Stomach (tissue), 19 donors: ENCODE measurements at places on chromosomes 7 and 10. TPM values are rescaled to one million over a fixed set of nuclear protein-coding genes. Genes with fewer than 3 reads are reported as not detected.

Gene SLC35G1
- total RNA-seq: 7.4 TPM

Gene CNTNAP2
- 0.45 TPM for total RNA-seq

Gene SGPL1
- total RNA-seq: 65.5 TPM

Gene FZD8
- 13.8 TPM for total RNA-seq

Gene PAX4
- total RNA-seq: not detected

GRCh38 chr10:95181726-95182125 is 12.3 kb upstream of the ACSM6 start:
- H3K4me3 ChIP-seq: no peak overlapping the region
- no peaks in the 10 kb centered on the region for H3K27me3 ChIP-seq
- H3K27ac ChIP-seq: no peak overlapping the region
- peaks cover 30% of the 10 kb centered on the region for H3K4me1 ChIP-seq
- peak; percentile 54 for DNase-seq

- H3K36me3 ChIP-seq: no peaks in the 10 kb centered on the region
- H3K27me3 ChIP-seq: no peaks in the 10 kb centered on the region
- H3K27ac ChIP-seq: peak overlapping the region; percentile 100
- no peak for DNase-seq
- H3K4me3 ChIP-seq: peak overlapping the region; percentile 78
Observed at GRCh38 chr7:39952374-39952773, 2.3 kb downstream of the CDK13 start.

GRCh38 chr7:30931161-30931928 is 19.7 kb downstream of the AQP1 start:
- no peak overlapping the region for H3K27ac ChIP-seq
- H3K4me3 ChIP-seq: no peak overlapping the region
- H3K4me1 ChIP-seq: no peaks in the 10 kb centered on the region
- no peaks in the 10 kb centered on the region for H3K36me3 ChIP-seq

GRCh38 chr7:29794959-29795629 is 11.2 kb upstream of the WIPF3 start:
- H3K4me1 ChIP-seq: no peaks in the 10 kb centered on the region
- no peaks in the 10 kb centered on the region for H3K36me3 ChIP-seq
- no peak overlapping the region for H3K4me3 ChIP-seq
- DNase-seq: no peak
- H3K27me3 ChIP-seq: no peaks in the 10 kb centered on the region

GRCh38 chr10:89853781-89854191 is 152.4 kb downstream of the KIF20B start:
- DNase-seq: peak; percentile 26
- no peaks in the 10 kb centered on the region for H3K27me3 ChIP-seq
- H3K27ac ChIP-seq: no peak overlapping the region
- no peak overlapping the region for H3K4me3 ChIP-seq
- H3K36me3 ChIP-seq: no peaks in the 10 kb centered on the region
- H3K4me1 ChIP-seq: no peaks in the 10 kb centered on the region

GRCh38 chr10:47190301-47190700 is 109.7 kb upstream of the GDF10 start:
- no peaks in the 10 kb centered on the region for H3K4me1 ChIP-seq
- H3K27ac ChIP-seq: no peak overlapping the region
- no peaks in the 10 kb centered on the region for H3K27me3 ChIP-seq
- no peaks in the 10 kb centered on the region for H3K36me3 ChIP-seq
- no peak overlapping the region for H3K4me3 ChIP-seq
- DNase-seq: no peak

DNA sequence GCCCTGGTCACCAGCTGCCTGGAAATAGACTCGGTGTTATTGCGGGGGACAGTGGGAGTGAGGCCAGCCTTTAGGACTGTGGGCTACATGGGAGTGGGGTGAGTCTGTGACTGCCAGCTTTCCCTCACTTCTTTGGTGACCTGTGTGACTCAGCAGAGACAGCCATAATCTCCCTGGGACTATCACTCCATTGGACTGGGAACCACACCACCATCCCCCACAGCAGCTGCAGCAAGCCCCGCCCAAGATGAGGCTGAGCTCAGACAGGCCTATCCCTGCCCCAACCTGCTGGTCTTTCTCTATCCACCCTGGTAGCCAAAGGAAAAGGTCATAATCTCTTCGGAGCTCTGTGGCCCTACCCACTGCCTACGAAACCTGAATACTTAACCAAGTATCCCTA is 263.2 kb downstream of the FZD1 start:
- no peak overlapping the region for H3K27ac ChIP-seq
- no peaks in the 10 kb centered on the region for H3K36me3 ChIP-seq
- no peaks in the 10 kb centered on the region for H3K4me1 ChIP-seq
- H3K27me3 ChIP-seq: no peaks in the 10 kb centered on the region
- DNase-seq: no peak
- no peak overlapping the region for H3K4me3 ChIP-seq

DNA sequence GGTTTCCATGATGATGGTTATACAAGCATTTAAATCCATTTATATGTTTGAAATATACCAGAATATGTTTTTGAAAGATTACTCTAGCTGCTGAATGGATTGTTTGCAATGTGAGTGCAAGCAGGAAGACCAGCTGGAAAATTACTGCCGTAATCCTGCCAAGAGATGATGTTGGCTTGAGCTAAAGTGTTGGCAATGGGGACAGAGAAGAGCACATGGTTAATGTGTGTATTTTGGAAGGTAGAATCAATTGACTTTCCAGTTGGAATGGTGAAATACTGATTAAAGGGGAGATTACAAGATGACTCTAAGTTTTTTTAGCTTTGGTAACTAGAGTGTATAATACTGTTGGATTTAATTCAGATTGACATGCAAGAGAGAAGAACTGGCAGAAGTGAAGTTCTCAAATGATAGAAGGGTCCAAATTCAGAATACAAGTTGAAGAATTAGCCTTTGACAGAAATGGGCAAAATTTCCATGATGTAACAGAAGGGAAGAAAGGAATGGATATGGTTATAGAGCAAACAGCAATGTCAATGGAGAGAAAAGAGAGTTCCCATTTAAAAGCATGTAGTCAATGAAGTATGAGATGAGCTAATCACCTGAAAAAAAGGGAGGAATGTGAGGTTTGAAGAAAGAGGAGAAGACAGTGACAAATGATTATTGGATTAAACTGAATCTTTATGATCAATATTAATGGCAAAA is 422.0 kb downstream of the CDC14C start:
- no peak overlapping the region for H3K4me3 ChIP-seq
- DNase-seq: no peak
- no peaks in the 10 kb centered on the region for H3K36me3 ChIP-seq

- H3K27me3 ChIP-seq: no peaks in the 10 kb centered on the region
- H3K27ac ChIP-seq: no peak overlapping the region
- DNase-seq: no peak
- no peaks in the 10 kb centered on the region for H3K36me3 ChIP-seq
- H3K4me3 ChIP-seq: no peak overlapping the region
- H3K4me1 ChIP-seq: no peaks in the 10 kb centered on the region
Observed at GRCh38 chr7:121406944-121407343, 10.8 kb upstream of the FAM3C start.

DNA sequence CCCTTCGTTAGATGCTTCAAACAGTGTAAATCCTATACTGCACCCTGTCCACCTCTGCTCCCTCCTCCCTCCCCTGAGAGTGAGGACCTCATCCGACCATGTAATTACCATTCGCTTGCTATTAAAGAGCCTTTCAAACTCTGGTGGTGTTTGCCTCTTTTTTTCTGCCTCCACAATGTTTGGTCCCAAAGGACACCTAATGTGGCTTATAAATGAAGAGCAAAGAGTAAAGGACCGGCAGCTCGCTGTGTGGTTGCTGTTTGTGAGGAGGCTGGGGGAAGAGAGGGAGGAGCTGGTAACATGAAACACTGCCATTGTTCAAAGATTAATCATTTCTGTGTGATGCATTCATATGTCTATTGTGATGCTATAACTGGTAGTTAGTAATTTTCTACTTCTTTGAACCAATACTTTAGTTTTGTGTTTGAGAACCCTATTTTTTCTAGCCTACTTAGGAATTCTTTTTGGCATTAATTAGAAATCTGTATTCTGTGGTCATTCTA is 27.9 kb downstream of the MTURN start:
- peak overlapping the region; percentile 45 for H3K27ac ChIP-seq
- H3K27me3 ChIP-seq: no peaks in the 10 kb centered on the region
- H3K4me1 ChIP-seq: peaks cover 23% of the 10 kb centered on the region
- peaks cover 3% of the 10 kb centered on the region for H3K36me3 ChIP-seq

GRCh38 chr10:79320820-79321493 is 26.3 kb upstream of the PPIF start:
- no peak overlapping the region for H3K27ac ChIP-seq
- no peaks in the 10 kb centered on the region for H3K36me3 ChIP-seq
- no peak overlapping the region for H3K4me3 ChIP-seq
- no peaks in the 10 kb centered on the region for H3K27me3 ChIP-seq
- peaks cover 14% of the 10 kb centered on the region for H3K4me1 ChIP-seq
